ENCODE measurements at places on chromosomes 16 and 17.

DNA sequence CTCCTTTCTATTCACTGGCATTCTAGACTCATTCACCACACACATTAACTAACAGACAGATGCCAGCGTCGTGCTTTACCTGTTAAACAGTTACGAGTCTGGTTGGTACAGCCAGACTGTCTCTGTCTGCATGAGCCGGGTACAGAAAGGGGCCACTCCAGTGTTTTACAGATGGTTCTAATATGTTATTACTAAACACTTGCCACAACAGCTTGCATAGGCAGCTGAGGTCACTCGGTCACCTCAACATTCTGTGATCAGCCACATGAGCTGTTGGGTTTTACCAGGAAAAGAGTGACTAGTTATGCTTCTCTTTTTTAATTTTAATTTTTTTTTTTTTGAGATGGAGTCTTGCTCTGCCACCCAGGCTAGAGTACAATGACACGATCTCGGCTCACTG lies 25.2 kb downstream of the CD300A start:
- no peak for DNase-seq

DNA sequence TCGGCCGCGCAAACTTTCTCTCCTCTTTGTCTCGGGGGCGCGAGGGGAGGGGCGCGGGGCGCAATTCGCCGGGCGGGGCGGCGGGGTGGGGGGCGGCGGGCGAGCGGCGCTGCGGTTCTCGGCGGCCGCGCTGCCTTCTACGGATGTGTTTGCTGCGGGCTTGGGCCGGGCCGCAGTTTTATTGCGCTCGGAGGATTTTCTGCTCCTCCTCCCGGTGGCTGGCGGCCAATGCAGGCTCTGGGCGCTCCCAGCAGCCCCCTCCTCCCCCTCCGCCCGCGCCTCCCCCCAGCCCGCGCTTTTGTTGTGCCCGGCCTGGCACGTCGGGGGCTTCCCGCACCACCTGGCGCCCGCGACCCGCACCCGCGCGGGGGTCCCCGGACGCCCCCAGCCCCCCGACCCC lies at the start of gene TIMP2:
TSS of gene TIMP2 (minus strand) at position 154 of the 400 bp plus-strand sequence. CDS start 299 bp downstream, outside the sequence.
- DNase-seq: peak; percentile 89

DNA sequence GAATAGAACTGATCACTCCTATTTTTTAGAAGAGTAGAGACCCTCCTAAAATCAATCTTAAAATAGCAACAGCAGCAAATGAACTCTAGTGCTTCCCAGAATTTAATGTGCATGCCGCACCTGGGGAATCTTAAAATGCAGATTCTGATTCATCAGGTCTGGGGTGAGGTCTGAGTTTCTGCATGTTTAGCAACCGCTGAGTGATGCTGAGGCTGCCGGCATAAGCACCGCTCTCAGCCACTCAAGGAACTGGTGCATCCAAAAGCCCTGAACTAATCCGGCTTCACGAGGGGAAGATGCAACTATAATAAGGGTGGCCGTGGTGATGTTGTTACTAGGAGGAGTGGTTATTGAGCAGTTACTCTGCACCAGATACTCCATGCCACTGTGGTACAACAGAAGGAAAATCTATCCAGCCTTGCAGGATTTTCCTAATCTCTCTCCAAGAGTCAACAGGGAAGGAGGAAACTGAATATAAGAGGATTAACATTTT lies 19.7 kb downstream of the SDK2 start:
- DNase-seq: no peak

DNA sequence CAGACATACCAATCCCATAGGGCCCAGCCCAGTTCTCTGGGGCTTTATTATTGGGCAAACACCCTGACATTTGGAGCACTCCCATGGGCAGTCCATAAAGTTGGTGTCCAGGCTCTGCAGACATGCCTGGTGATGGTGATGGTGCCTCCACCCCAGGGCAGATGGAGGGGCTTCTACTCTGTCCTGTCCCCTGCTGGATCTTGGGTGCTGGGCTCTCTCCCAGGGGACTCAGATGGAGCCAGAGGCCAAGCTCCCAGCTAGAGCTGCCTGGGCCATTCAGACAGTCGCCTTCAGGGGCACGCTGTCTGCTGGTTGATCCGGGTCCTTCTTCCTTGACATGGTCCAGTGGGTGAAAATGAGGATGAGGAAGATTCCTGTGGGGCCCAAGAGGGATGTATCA lies 10.6 kb downstream of the CDH16 start:
- no peak for DNase-seq

DNA sequence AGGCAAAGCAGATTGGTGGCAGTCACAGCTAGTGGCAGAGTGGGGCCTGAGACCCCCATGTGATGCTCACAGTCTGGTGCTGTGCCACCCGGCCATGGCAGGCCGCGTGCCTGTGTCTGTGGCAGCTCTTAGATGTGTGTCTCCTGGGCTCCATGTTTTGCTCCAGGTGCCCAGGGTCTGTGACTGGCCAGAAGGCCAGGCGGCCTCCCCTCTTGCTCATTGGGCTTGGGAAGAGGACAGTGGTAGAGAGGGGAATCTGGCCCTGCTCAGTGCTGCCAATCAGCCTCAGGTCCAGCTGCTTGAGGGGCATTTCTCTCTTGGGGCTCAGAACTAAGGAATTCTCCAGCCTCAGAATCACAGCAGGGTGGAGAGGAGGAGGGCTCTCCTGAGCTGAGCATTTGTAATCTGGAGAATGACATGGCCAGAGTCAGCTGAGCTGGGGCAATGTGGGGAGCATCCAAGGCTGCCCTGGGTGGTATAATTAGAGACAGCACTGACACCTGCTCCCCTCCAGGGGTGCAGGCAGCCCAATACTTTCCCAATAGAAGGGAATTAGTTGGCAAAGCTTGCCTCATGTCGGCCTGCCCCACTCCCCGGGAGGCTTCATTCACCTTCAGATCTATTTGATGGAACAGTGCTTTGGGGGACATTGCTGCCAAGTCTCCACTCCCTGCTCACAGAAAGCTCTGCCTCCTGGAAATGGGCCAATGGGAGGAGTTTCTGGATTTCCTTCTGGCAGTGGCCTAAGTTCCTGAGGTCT lies 2.7 kb upstream of the LASP1NB start:
- peak; percentile 80 for DNase-seq

All from fibroblast of lung (primary cell).